ENCODE measurements at places on chromosomes 12 and 14.

DNA sequence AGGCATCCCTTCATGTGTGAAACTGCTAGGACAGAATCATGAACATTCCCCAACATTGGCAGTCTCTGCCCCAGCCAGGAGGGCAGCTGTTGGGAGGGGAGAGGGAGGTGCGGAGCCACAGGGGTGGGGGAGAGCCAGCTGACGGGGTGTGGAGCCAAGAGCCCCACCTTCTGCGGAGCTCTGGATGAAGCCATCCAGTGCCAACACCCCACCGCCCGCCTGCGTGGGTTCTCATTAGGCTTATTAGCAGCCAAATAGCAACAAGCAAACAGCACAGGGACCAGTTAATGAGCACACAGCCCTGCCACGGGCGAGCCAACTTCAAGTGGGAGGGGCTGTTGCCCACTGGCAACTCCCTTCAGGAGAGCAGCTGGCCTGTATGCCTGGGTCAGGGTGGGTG lies 12.1 kb downstream of the LTBP2 start:
- DNase-seq: no peak

GRCh38 chr14:35140718-35141581 lies 18.6 kb downstream of the PRORP start:
- no peak for DNase-seq

- no peak for DNase-seq
Observed at GRCh38 chr14:54219261-54220070, 177.3 kb upstream of the CDKN3 start.

- DNase-seq: no peak
Observed at GRCh38 chr12:33439587-33440011, at the start of gene SYT10. Gene SYT10, minus strand, starts transcription at chr12:33439819. Its CDS starts 297 bp downstream, at chr12:33439522.

- DNase-seq: peak; percentile 86
Observed at GRCh38 chr12:6607751-6608591, 792 bp upstream of the CHD4 start.

DNA sequence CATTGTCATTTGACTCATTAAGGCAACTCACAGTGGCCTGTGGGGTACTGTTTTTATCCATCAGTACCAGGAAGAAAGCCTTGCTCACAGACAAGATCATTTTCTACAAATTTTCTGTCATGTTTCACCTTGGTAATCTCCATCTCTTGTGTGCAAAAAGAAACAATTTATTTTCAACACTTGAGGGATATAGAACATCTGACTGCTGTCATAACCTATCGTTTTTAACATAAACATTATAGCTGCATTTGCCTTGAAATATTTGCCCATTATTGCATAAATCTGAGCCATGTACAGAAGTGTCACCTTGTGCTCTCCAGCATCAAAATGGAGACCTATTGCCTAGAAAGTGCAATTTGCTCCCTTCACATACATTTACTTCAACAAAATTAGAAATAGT lies 300.8 kb downstream of the NPAS3 start:
- DNase-seq: no peak

DNA sequence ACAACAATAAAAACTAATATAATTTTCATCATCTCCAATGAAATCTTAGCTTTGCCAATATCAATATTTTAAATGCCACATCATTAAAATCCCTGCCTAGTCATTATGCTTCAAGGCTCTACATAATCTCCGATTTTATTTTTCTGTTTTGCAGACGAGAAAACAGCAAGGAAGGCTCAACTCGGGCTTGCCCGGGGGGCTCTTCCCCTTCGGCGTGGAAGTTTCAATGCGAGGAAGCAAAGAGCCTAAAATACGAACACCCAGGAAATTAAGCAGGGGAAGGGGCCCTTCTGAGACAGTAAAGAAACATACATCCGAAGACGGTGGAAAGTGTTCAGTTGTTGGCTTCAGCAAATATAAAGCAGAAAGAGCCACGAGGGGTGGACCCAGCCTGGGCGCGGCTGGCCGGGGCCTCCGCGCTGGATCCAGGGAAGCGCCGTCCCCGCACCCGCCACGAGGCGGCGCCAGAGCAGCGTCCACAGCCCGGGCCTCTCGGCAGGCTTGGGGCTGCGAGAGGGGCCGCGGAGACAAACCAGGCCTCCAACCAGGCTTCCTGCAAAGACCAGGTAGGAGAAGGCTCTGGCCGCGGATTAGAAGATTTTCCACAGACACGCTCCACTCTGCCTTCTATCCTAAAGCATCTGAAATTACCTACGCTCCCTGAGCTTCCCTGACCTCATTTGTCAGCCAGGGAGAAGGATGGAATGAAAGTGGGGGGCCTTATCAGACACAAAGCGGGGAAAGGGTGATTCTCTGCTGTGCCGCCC lies 77.2 kb downstream of the SERPINA3 start:
- DNase-seq: no peak

- no peak for DNase-seq
Observed at GRCh38 chr14:78782551-78782950, 612.4 kb downstream of the NRXN3 start.

DNA sequence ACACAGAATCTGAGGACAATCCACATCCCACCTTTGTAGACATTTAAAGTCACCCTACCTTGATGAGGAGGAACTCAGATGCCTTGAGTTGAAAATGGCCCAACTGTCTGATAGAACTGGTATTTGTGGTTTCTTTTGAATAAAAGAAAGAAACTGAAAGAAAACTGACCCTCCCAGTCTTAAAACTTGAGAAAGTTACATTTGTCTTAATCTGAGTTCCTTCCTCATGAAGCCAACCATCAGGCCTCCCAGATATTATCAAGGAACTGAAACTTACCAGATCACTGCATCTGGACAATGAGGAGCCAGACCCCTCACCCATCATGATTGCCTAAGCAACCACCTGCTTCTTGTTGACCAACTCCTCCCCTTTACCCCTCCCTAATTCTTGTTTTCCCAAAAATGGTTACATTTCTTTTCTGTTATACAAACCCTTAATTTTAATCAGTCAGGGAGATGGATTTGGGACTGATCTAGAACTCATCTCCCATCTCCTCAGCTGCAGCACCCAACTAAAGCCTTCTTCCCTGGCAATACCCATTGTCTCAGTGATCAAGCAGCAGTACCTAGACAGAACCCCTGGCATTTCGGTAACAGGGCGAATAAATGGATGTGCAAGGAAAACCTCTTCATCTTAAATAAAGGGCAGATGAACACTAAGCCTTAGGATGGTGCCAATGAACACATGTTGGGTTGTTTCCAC lies 72.0 kb upstream of the RESF1 start:
- no peak for DNase-seq

DNA sequence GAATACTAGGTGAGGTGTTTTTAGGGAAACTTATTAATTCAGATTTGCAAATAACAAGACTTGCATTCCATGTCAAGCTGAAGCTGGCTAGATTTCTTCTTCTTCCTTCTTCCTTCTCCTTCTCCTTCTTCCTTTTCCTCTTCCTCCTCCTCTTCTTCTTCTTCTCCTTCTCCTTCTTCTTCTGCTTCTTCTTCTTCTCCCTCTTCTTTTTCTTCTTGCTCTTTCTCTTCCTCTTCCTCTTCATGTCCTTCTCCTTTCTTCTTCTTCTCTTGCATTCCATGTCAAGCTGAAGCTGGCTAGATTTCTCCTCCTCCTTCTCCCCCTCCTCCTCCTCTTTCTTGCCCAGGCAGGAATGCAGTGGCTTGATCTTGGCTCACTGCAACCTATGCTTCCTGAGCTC lies 297.8 kb downstream of the PRKD1 start:
- no peak for DNase-seq

DNA sequence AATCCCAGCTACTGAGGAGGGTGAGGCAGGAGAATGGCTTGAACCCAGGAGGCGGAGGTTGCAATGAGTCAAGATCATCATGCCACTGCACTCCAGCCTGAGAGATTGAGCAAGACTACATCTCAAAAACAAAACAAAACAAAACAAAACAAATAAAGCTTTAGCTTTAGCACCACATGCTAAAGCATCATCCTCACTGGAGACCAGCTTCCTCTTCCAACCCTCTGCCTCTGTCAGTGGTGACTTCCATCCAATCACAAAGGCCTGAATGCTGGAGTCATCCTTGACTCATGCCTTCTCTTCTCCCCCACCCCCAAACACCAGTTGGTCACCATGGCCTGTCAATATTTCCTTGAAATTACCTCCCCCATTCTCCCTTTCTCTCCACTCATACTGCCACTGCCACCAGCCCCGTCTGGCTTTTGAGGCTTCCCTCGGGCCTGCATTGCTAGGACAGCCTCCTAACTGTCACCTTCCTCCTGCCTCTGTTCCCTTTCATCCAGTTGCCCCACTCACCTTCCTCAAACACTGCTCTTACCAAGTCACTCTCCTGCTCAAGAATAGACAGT lies 1.4 kb downstream of the ZNF385A start:
- DNase-seq: no peak

DNA sequence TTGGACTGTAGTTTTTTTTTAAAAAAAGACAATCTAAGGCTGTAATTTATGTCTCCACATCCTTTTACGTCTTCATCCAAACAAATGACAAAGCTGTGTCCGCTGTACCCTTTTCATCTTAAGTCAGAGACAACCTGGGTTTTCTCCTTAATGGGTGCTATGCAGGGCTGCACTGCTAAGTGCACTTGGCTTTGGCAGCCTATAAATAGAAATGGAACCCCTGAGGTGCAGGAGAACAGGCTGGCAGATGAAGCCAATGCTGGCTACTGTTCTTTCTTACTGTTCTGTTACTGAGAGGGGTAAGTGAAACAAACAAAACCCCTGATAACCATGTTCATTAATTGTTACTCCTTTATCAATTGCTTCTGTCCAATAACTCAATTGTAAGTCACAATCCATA lies 47.1 kb upstream of the KICS2 start:
- no peak for DNase-seq

DNA sequence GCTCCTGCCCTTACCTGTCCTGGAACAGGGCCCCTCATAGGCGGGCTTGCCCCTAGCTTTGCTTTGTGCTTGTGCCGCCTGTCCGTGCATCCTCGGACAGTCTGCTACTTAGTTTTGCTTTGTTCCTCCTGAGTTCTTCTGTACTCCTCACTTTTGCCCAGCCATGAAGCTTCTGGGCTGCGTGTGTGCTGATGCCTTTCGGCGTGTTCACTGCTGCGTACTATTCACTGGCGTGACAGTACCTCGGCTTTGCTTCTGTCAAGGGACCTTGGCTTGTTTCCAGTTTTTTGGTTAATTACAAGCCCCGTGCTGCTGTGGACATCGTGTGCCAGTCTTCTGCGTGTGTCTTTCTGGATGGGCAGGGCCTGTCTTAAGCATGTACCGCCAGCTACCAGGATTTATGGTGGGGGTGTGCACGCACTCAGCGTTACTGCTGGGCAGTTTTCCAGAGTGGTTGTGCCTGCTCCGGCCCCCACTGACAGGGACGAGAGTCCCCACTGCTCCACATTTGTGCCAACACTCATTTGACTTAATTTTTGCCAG lies 2.5 kb downstream of the PACS2 start:
- DNase-seq: peak; percentile 52

DNA sequence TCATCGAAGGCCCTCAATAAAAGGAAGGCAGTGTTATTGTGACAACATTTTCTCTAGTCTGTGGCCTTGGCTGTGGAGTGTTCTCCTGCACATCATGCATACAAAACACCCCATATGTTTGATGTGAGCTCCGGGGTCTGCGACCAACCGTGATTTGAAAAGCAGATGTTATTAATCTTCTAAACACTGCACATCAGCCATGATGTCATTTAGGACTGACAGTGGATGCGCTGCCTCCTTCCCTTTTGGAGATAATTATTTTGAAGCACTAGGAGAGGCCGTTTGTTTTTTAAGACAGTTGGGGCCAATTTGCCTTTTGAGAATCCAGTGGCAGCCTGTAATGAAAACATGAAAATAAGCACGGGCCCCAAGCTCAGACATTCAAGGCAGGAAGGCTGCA lies 1041.6 kb downstream of the BCL11B start:
- no peak for DNase-seq

DNA sequence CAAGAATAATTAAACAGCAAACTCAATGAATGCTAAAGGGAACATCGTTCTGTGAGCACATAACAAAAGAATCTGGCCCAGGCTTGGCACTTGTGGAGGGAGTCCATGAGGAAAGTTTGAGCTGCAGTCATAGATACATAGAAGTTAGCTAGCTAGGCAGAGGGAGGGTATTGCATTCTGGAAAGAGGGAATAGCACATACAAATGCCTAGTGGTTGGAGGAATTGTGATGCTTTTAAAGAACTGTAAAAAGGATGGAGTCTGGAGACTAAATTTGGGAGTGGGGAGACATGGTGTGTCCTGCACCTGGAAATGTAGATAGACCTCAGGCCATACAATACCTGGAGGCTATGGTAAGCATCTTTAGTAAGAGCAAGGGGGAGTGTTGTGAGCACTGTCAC lies 24.0 kb downstream of the SLC35E3 start:
- DNase-seq: no peak

- no peak for DNase-seq
Observed at GRCh38 chr12:56616244-56616643, 13.9 kb downstream of the BAZ2A start.

DNA sequence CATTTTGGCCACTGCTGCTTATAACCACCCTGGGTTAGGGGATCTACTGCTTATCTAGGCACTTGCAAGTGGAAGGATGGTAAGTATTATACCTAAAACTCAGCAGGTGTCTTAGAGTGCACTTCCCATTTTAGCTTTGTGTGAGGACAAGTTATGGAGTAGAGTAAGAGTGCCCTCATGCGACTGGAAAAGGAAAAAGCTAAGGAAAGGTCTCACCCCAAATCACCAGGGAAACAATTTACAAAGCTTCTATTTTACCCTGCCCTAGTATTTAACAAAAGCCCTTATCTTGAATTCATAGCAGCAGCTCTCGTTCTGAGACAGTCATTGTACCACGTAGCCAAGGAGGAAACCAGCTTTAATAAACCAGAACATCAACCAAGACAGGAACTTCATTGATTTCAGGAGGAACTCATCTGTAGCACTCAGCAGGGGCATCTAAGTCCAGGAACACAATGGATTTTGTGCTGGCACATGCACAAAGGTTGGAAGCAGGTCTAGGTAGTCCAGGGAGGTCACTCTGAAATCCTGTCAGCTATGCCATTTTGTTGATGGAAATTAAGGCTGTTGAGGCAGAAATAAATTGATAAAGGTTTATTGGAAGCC lies 2.9 kb downstream of the RDH12 start:
- no peak for DNase-seq

GRCh38 chr12:85157035-85157603 lies 121.0 kb downstream of the LRRIQ1 start:
- DNase-seq: no peak

DNA sequence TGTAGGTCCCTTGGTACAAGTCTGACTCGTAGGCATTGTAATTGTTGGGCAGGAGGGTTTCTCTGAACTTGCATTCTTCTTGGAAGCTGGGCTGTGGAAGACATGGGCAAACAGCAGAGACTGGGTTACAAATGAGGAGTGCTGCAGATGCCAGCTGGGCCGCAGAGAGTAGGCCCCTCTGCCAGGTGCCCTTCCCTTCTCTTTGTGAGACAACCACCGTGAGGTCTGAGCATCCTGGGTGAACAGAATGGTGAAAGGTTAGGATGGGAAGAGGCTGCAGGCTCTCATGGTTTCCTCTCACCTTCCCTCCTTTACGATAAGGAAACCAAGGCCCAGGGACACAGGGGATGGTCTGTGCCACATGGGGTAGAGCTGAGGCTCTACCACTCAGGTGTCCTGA lies 11.3 kb downstream of the FGF6 start:
- DNase-seq: no peak

- no peak for DNase-seq
Observed at GRCh38 chr12:24201258-24201970, 251.9 kb upstream of the SOX5 start.

Measured in left colon (tissue), 2 donors.